ENCODE measurements at places on chromosomes 5 and 9.

DNA sequence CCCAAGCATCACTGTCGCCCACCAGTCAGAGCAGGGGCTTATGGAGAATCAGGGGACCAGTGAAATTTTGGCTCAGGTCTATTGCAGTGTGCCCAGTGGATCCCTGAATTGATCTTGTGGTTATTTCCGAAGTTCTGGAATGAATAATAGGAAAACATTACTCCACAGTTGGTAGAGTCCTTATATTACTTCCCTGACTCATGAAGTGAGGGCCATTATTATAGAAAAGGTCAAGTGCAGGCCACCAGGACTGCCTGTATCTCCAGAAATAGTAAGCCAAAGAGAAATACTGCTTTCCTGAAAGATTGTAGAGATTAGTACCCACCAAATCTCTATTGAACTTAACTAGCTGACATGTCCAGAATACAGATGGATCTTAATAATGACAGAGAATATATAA lies 335.0 kb downstream of the NPR3 start:
- DNase-seq, result no peak

DNA sequence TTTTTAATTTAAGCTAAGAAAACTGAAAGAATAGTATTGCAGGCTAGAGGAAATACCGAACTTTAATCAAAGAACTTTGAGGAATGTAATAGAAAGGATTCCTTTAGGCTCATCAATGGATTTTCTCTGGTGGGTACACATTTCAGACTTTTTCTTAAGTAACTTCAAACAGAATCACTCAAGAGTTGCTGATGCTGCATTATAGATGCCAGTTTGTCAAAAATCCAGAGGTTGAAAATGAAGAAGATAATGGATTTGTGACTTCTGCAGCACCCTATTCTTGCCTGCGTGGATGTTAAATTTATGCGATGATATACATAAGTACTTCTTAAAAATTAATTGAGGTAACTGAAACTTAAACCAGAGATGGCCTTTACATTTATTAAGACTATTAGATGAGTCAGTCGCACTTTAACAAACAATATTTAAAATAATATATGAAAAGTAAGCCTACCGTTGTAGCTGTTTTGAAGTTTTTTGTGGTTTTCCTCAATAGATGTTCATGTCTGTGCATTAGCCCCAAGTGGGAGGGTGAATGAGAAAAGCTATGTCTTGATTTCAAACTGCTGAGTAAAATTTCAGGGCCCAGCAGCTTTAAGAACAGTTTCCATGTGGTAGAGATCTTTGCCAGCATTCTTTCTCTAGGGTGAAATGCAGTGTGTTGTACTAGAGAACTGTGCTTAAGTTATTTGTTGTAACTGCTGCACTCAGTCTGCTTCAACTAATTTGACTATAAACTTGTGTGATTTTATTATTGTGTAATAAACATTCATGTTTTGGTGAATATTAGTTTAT lies at the start of gene OGN:
Gene OGN, minus strand, starts transcription at position 537 of the 795 bp plus-strand sequence. CDS start 1,171 bp downstream, outside the sequence.
- DNase-seq, result no peak

GRCh38 chr5:179166886-179167841 lies 107.0 kb downstream of the ZNF354C start:
- DNase-seq, result no peak

- no peak for DNase-seq
Measured at GRCh38 chr5:126464016-126464415, 40.8 kb downstream of the GRAMD2B start.

- DNase-seq, result peak; percentile 11
Measured at GRCh38 chr5:126998201-126998631, 32.1 kb downstream of the MARCHF3 start.

GRCh38 chr9:134214386-134214765 lies 50.0 kb upstream of the RNU6ATAC start:
- no peak for DNase-seq

DNA sequence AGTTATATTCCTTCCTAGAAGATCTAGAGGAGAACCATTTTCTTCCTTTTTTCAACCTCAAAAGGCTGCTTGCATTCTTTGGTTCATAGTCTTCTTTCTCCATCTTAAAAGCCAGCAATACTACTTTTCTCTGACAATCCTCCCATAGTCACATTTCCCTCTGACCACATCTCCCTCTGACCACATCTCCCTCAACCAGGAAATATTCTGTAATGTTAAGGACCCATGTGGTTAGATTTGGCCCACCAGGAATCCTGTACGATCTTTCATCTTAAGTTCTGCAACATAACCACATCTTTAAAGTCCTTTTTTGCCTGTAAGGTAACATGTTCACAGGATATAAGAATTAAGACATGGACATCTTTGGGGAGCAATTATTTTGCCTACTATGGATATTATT lies 179.4 kb upstream of the SPEF2 start:
- DNase-seq, result no peak

DNA sequence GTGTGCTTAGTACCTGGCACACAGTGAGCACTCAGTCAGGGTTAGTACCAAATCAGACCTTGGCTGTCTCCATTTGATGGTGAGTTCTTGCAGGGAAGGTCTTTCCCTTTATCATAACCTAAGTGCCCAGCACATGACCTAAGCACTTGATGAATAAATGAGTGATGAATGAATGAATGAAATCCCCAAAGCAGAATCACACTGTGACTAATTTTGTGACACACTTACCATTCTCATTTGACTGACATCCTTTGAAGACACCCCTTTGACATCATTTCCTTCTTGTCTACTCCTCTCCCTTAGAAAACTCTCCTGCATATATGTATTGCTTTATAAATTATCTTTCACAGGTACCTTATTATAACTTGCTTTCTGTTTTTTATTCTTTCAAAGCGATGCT lies 130.2 kb upstream of the ELL2 start:
- no peak for DNase-seq

DNA sequence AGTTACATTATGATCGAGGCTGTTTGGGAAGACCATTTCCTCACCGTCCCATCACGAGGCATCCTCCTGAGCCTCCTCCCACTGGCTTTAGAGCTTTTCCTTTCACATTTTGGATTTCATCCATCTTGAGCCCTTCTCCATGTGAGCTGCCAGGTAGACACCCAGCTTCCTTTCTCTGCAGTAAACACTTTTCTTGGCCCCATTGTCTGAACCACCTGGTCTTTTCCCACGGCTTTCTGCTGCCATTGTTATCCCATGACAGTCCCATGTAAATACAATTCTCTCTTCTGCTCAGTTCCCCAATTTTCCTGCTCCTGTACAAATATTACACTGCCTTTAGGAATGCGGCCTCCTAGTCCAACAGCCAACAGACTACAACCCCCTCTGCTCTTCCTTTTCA lies 24.1 kb downstream of the UBE2QL1 start:
- no peak for DNase-seq

GRCh38 chr5:157914151-157914788 lies 55.3 kb upstream of the CLINT1 start:
- no peak for DNase-seq

DNA sequence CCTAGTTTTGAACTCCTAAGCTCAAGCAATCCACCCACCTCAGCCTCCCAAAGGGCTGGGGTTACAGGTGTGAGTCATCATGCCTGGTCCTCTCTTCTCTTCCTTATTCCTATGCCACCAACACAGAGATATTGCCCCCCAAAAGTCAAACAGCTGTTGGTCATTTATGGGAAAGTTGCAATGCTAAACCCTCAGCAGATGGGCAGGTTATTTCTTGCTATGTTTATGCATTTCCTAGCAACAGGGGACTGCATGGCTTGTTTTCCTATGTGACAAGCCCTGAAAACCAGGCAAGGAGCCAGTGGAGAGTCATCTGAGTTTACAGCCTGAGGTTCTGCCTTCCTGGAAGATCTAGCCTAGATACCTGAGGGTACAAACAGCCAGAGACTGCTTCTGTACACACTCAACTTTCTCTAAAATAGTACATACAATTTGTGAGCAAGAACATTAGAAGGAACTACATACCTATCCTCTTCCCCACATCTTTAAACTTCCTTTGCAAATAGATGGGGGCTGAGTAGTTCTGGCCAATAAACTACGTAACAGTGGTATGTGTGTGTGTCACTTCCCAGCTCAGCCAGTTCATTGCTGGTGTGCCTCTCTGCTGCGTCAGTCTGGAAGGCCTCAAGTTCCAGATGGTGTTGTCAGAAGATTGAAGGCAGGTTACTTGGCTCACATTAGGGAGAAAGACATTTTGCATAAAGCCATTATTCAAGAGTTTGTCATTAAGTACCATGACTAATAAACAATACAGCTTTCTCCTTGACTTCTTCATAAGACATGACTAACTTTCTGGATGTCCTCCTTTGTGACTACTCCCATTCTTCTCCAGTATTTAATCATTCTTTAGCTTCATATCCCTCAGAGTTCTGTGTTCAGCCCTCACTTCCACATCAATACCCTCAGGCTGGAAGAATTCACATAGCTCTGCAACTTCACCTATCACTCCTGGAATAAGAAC lies 65.3 kb downstream of the CSNK1A1 start:
- peak; percentile 100 for DNase-seq

DNA sequence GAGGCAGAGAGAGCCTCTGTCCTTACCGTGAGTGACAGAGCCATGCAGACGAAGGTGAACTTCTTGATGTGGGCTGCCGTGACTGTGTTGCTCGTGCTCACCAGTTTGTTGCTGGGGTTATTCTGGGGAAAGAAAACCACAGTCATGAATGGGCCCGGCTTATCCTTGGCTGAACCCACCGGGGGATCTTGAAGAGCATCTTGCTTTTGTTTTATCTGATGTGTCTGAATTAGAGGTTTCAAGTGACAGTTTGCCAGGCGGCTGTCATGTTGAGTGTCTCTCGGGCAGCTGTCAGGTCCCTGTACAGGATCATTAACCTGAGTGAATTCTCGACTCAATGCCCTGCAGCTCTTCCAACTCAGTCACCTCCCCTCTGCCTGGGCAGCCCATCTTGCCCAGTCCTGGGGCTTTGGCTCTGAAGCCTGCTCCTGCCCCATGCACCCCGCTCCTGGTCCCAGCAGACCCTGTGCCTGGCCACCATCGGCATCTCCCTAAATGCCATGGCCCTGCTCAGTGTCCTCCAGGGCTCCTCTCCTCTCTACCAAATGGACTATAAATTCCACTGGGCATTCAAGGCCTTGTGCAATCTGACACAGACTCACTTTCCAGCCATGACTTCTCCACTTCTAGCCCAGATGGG lies 77.4 kb downstream of the OTULIN start:
- DNase-seq, result no peak

GRCh38 chr5:22844155-22844554 lies 9.0 kb downstream of the CDH12 start:
- no peak for DNase-seq

DNA sequence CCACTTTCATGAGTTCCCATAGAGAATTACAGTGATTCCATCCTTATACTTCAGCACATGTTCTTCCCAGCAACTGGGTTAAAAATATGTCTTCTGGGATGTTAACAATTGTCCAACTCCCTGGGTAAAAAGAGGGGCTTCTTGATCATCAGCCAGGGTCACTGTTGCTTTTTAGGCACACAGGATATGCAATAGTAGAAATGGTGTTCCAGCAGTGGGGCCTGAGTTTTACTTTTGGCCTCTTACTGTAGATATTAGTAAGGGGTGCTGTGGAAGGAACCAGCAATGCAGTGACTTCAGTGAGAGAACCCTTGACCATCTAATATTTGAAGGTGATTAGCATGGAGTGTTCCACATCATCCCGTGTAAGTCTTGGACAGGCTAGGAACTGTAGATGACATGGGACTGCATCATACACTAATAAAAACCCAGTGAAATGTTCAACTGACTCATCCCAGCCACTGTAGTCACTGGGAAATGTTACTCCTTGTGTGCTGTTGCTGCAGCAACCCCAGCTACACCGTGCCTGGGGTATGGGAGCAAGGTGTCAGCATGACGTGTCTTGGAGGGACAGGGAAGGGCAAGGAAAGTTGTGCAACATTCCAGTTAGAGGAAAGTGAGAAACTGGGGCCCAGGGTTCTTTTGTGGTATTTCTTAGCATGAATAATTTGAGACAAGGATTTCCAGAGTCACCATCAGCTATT lies 610.9 kb downstream of the RAB3C start:
- peak; percentile 67 for DNase-seq

DNA sequence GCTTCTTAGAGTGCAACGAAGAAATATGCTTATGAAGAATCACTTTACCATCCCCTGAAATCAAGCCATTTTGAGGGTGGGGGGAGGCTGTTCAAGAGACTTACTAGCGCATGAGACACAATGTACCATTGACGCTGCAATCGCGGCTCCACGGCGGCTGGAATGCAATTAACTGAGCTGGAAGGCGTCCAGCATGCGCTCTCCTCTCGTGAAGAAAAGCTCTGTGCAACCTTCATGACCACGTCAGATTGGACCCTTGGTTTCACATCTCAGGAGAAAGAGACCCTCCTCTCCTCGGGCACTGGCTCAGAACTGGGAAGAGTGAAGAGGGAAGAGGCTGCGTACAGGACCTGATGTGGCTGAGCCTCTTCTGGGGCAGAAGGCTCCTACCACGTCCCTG lies 138.5 kb upstream of the IRX2 start:
- no peak for DNase-seq

- DNase-seq, result no peak
Measured at GRCh38 chr9:35609001-35609819, 4.1 kb downstream of the TESK1 start.

DNA sequence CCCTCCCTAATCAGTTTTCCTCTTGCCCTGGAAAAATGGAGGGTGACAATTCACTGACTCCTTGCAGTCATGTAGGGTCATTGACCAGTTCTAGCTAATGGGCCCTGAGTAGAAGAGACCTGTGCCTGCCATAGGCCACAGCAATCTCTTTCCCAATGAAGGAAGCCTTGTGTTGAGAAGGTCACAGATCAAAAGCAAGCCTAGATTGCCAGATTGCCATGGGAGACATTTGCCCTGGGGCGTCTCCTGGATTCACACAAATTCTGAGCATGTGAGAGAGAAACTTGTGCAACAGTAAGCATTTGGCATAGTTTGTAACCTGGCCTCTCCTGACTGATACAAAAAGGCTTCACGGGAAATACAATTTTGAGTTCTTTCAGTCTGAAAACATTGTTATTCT lies 148.0 kb downstream of the NUDT12 start:
- DNase-seq, result no peak

GRCh38 chr5:115770466-115770865 lies 46.0 kb downstream of the CDO1 start:
- DNase-seq, result no peak

DNA sequence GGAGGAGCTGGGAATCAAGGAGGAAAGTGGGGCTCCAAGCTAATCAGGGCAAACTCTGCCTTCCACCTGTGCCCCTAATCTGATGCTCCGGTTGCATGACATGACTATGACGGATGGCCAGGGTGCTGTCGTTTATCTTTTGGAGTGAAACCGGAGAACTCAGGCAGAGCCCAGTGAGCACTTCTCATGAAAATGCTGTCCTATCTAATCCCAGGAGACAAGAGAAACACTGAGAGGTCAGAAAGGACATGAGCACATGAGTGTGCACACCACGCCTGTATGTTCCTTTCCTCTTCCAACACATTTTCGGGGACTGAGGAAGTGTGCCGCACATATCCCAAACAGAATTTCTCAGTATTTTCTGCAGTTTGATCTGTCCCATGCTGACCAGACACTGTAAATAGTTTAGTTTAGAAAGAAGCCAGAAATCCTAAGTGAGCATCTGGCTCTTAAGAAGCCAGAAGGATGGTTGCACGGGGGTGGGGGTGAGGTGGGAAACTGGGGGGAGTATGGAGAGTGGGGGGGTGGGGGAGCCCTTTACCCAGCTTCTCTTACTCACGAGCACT lies 217.1 kb downstream of the TSSK1B start:
- no peak for DNase-seq

GRCh38 chr9:125561509-125562148 lies 145.4 kb downstream of the MAPKAP1 start:
- DNase-seq, result no peak
